Heart right ventricle (tissue), 16 donors: ENCODE measurements at places on chromosomes 3 and 15. TPM values are rescaled to one million over a fixed set of nuclear protein-coding genes. Genes with fewer than 3 reads are reported as not detected.

DNA sequence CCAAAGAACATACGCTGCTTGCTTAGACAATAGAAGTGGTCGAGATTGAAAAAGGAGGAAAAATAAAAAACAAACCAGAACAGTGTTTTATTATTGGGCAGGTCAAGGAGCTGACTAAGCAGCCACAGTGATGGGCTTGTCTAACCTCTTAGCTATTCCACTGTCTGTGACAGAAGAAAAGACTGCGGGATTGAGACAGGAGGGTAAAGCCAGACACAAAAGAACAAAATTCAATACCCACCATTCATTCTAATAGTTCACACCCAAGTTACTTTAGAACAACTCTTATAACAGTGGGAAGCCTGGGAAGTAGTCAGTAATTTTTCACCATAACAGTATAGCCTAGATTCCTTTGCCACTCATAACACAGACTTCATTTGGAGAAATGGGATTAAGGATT lies 435.4 kb downstream of the MFSD1 start:
- no peak for DNase-seq

Gene CD86
- total RNA-seq, result 1.5 TPM

Gene CFAP161
- total RNA-seq, result 0.44 TPM

Gene LYZL4
- not detected for total RNA-seq

DNA sequence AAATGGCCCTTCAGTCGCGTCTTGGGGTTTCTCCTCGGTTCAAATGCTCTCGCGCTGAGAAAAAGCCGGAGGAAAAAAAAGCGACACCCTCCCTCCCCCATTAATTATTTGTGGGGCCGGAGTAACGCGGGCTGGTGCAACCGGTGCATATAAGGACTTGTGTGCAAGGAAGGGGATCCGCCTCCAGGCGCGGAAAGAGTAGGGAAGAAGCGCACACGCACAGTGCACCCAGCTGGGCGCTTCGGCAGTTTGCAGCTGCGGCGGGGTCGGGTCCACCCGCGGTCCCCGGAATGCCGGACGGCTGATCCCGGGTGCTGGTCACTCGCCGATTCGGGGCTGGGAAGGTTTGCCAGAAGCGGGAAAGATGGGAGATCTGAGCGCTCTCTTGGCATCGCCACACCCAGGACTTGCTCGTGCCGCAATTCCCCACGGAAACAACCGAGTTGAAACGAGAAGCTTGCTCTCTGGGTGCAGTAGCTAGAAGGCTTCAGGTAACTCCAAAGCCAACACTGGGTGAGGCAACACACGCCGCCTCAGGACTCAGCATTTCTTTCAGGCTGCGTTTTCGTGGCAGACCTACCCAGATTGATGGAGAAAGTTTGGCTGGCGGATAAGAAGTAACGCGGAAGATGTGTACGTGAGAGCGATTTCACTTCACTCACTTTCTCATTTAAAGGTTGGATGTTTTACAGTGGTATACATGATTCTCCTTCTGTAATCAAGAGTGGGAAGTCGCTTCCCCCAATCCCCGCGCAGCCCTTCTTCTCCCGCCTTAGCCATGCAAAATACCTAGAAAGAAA lies 720 bp upstream of the TNIK start:
- DNase-seq, result peak; percentile 61

Gene TMEM108
- 1.7 TPM for total RNA-seq

- DNase-seq, result no peak
Measured at GRCh38 chr15:63396152-63396928, 14.7 kb upstream of the CA12 start.

DNA sequence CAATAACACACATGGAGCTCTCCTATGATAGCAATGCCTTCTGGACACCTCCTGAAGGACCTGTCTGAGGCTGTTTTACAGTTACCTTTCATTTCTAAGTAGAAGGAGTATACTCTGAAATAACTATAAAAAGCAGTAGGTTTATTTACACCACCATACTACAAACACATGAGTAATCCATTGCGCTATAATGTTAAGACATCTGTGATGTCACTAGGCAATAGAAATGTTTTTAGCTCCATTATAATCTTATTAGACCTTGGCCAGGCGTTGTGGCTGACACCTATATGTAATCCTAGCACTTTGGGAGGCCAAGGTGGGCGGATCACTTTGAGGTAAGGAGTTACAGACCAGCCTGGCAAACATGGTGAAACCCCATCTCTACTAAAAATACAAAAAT lies 24.7 kb downstream of the PXK start:
- DNase-seq, result no peak

Gene SLC25A20
- 64.1 TPM for total RNA-seq

Gene MTMR10
- 31.0 TPM for total RNA-seq

GRCh38 chr15:79978655-79979514 lies 7.9 kb upstream of the BCL2A1 start:
- no peak for DNase-seq

DNA sequence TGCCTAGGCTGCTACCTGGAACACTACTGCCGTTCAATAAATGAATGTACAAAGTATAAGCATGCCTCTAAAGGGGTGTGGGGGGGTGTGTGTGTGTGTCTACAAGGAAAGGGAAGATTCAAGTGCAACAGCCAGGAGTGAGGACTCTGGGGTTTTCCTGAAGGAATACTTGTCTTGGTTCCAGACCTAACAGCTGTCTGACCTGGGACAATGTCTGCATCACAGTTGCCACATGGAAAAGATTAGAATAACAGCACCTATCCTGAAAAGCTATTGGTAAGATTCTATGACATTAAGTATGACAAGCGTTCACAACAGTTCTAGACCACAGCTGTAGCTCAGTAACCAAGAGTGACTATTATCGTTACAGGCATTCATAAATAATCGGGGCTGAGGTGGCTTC lies 345.2 kb downstream of the FOXP1 start:
- DNase-seq, result no peak

GRCh38 chr3:66672830-66673229 lies 172.0 kb upstream of the LRIG1 start:
- DNase-seq, result no peak

DNA sequence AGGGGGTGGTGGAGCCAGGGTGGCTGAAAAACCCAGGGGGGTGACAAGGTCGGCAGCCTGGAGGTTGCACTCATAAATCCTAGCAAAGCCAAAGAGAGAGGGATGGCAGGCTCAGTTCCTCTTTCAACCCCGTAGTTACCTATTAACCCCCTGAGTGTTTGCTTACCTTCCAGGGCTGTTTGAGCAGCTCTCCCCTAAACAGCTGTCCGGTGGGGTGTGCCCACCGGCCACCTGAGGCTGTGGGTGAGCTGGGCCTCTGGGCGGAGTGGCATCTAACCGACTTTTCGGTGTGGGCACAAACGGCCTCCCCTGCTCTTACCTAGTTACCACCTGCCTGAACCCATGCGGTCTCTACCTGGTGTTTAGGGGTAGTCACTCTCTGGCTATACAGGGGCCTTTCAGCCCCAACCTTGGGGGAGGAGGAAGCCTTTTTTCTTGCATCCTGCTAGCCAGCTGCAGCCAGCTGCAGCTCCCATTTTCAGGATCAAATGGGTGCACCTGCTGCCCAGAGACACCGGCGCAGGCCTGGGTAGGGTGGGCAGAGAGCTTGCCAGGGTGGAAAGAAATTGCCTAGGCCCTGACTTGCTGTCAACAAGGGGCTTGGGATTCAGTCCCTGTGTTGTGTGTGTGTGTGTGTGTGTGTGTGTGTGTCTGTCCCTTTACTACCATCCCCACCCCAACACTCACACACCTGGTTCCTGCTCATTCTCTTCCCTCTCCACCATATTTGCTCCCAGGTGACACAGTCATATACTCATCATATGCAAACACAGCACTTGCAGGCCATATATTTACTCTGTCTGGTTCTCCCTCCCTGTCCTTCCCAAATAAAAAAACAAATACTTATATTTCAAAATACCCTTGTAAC lies 3.7 kb downstream of the DLL4 start:
- DNase-seq, result no peak

- DNase-seq, result no peak
Measured at GRCh38 chr3:120100711-120101110, 6.5 kb upstream of the GSK3B start.

GRCh38 chr15:56640549-56640948 lies 92.8 kb downstream of the ZNF280D start:
- no peak for DNase-seq

Gene NLGN1
- total RNA-seq, result 15.1 TPM

GRCh38 chr3:171778493-171778892 lies 31.8 kb downstream of the PLD1 start:
- DNase-seq, result no peak

DNA sequence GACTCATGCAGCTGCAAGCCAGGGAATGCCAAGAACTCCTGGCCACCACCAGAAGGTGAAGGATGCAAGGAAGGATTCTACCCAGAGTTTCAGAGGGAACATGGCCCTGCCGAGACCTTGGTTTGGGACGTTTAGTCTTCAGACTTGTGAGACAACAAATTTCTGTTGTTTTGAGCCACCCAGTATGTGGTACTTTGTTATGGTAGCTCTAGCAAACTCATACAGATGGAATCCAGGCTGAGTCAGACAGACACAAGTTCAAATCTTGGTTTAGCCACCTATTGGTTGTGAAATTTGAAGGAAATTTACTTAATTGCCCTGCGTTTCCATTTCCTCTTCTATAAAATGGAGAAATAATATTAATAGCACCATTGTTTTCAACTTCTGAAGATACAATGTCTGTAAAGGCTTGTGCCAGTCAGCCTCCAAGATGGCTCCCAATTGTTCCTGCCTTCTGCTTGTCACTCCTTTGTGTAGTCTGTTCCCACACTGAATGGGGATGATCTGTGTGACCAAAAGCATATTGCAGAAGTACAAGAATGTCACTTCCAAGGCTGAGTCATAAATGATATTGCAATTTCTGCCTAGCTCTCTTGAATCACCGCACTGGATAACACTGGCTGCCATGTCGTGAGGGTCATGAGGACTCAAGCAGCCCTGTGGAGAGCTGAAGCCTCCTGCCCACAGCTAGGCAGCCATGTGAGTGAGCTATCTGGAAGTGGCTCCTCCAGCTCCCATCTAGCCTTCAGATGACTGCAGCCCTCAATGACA lies 223.5 kb upstream of the PROK2 start:
- no peak for DNase-seq

GRCh38 chr3:160001148-160001760 lies 12.6 kb downstream of the IL12A start:
- DNase-seq, result no peak

DNA sequence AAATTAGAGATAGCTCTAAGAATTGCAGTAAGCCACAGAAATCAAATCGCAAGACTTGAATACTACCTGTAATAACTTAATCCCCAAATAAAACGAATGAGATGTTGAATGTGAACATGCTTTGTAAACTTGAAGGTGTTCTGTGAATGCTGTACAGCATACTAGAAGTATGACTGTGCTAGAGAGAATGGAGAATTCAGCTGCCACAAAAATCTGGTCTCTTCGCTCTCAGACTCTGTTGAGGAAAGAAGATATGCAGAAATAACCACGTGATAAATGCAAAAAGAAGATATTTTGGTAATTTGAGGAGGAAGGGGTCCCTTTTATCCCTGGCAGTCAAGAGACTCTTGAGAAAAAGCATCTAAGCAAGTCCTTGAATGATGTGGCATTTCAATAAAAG lies 37.3 kb downstream of the ZBTB38 start:
- no peak for DNase-seq

- no peak for DNase-seq
Measured at GRCh38 chr3:112514527-112515128, 15.4 kb upstream of the BTLA start.

Gene CTXND1
- total RNA-seq, result 0.35 TPM

Gene NMB
- 2.0 TPM for total RNA-seq

DNA sequence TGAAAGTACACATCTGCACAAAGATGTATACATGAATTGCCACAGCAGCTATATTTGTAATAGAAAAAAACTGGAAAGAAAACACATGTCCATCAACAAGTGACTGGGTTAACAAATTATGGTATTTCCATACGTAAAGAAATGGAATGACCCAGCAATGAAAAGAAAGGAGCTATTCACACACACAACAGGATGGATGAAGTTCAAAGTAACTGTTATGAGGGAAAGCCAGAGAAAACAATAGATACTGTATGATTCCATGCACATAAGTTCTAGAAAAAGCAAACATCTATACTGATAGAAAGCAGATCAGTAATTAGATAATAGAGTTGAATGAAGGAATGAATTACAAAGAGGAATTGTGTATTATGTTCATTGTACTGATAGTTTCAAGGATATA lies 152.0 kb downstream of the SCAPER start:
- DNase-seq, result no peak

Gene CHRFAM7A
- total RNA-seq, result 0.48 TPM

GRCh38 chr3:12132881-12133280 lies 25.8 kb downstream of the TIMP4 start:
- no peak for DNase-seq

Gene CCDC54
- not detected for total RNA-seq

DNA sequence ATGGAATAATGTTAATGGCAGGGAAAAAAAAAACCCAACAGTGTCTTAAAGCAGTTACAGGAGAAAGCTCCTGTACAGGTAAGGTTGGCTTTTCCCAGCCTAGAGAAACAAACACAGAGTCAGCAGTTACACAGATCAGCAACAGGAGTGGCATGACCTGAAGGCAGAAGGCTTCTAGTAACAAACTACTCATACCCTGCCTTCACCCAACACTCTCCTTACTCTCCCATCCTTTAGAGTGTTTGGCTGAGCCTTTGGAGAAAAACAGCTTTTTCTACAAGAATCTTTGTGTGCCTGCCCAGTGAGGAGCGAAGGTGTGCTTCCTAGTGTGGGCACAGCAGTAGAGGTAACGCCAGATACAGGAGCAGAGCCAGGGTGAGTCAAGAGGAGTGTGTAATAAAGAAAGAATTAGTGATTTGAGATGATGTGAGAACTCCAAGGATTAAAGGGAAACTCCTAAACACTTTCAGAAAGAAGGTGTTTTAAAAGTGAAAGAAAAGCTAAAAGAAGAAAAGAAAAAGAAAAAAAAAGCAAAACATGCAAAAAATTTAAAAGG lies 152.7 kb downstream of the POLR2M start:
- no peak for DNase-seq

- no peak for DNase-seq
Measured at GRCh38 chr3:71398157-71398836, 185.2 kb downstream of the FOXP1 start.

DNA sequence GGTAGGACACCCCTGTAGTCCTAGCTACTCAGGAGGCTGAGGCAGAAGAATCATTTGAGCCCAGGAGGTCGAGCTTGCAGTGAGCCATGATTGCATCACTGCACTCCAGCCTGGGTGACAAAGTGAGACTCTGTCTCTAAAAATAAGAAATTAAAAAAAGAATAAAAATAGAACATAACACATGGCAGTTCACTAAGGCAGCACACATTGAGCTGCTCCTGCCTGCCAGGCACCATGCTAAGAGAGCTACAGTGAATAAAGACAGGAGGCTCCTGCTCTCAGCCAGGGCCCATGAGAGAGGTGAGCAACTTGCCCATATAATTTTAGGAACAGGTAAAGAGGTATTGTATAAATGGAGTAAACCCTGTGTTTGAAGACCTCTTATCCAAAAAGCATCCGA lies 54.3 kb downstream of the EBLN2 start:
- no peak for DNase-seq

- DNase-seq, result no peak
Measured at GRCh38 chr3:30141927-30142326, 464.5 kb upstream of the TGFBR2 start.

GRCh38 chr3:16869261-16870005 lies 15.3 kb upstream of the PLCL2 start:
- DNase-seq, result no peak
